Astrocyte of the spinal cord (primary cell): ENCODE measurements at places on chromosomes 7 and 10.

DNA sequence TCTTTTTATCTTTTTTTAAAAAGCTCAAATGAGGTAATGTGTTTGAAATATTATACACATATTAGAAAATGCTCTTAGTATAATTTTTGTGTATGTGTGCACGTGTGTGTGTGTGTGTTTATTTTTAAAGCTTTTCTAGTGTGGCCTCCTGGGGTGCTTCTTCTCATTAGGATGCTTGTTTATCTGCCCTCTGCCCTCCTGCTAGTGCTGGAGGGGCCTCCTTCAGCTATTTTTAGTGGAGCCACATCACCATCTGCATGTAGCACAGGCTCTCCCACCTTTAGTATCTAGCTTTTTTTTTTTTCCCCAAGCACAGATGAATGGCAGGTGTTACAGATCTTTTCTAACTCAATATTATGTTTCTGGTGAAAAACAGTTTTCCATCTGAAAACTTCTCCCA lies 155.7 kb upstream of the TMEM229A start:
- no peak for DNase-seq

DNA sequence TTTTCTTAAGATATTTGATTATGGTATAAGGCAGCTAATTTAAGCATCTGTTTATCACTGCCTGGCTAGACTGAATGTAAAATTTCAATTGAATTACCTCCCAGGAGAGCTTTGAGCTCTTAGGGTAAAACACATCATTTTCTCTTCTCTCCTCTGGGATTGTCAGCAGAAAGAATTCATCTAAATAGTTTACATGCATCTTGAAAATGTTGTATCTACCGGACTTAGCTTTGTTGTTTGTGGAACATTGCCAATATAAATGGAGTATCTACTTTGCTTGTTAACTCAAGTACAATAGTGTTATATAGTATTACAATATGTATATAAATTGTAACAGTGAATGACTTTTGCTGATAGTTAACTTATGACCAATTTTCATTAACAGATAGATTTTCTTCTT lies 73.3 kb downstream of the TAF3 start:
- peak; percentile 22 for DNase-seq

GRCh38 chr7:50346545-50347497 lies 42.3 kb downstream of the IKZF1 start:
- DNase-seq = no peak

GRCh38 chr10:17235136-17235535 lies 7.1 kb downstream of the VIM start:
- DNase-seq = no peak

- DNase-seq = peak; percentile 89
Measured at GRCh38 chr7:140517546-140518369, 38.5 kb upstream of the MKRN1 start.

- DNase-seq = peak; percentile 92
Measured at GRCh38 chr10:119401671-119402395, 140.7 kb downstream of the RGS10 start.
